ENCODE measurements at places on chromosomes 13 and 19. TPM values are rescaled to one million over a fixed set of nuclear protein-coding genes. Genes with fewer than 3 reads are reported as not detected.

DNA sequence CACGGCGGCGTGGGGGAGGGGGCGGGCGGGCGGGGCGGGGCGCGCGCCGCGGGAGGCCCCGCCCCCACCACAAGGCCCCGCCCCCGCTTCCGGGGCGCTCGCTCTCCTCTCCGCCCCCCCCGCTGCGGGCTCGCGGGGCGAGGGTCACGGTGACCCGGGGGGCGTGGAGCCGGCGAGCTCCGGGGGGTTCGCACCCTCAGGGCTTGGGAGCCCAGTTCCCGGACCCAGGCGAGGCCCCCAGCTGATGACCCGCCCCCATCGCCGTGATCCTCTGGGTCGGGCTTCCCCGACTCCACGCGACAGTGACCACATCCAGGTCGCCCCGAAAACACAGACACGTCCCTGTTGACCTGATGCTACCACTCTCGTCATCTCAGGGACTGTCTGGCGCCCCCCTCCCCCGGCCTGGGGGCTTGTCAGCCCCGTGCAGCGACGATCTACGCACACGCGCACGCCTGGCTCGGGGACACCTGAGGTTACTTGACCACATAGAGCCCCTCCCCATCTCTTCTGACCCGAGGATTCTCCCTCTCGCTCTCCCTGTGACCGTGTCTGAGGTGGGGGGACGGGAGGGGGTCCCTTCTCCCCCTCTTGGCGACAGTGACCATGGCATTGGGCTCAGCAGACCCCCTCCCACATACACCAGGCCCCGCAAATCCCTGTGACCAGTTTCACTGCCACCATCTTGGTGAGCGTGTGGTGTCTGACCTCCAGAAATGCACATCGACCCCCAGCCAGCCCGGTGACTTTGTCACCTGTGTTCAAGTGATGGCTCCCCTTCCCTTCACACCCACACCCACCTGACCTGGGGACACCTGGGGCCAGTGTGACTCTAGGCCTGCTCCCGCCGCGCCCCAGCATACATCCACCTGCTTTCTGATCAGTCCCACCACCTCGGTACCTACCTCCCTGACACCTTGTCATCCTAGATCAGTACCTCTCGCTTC is 670 bp downstream of the MAP2K7 start:
- peak overlapping the region; percentile 94 for H3K4me3 ChIP-seq
- no peaks in the 10 kb centered on the region for H3K4me1 ChIP-seq
- DNase-seq: no peak
- H3K36me3 ChIP-seq: peaks cover 17% of the 10 kb centered on the region
- peak overlapping the region; percentile 87 for H3K27ac ChIP-seq

- peak overlapping the region; percentile 74 for H3K27ac ChIP-seq
- peaks cover 45% of the 10 kb centered on the region for H3K36me3 ChIP-seq
- H3K4me3 ChIP-seq: no peak overlapping the region
- DNase-seq: no peak
- H3K4me1 ChIP-seq: no peaks in the 10 kb centered on the region
- no peaks in the 10 kb centered on the region for H3K27me3 ChIP-seq
These were observed 174.8 kb downstream of the KDM4B start for GRCh38 chr19:5143471-5144411.

- H3K4me3 ChIP-seq: no peak overlapping the region
- DNase-seq: no peak
- no peaks in the 10 kb centered on the region for H3K27me3 ChIP-seq
- peaks cover 42% of the 10 kb centered on the region for H3K36me3 ChIP-seq
- H3K27ac ChIP-seq: no peak overlapping the region
These were observed 87.6 kb upstream of the MLNR start for GRCh38 chr13:49132479-49133002.

The MIER2 gene
- 15.2 TPM for total RNA-seq

DNA sequence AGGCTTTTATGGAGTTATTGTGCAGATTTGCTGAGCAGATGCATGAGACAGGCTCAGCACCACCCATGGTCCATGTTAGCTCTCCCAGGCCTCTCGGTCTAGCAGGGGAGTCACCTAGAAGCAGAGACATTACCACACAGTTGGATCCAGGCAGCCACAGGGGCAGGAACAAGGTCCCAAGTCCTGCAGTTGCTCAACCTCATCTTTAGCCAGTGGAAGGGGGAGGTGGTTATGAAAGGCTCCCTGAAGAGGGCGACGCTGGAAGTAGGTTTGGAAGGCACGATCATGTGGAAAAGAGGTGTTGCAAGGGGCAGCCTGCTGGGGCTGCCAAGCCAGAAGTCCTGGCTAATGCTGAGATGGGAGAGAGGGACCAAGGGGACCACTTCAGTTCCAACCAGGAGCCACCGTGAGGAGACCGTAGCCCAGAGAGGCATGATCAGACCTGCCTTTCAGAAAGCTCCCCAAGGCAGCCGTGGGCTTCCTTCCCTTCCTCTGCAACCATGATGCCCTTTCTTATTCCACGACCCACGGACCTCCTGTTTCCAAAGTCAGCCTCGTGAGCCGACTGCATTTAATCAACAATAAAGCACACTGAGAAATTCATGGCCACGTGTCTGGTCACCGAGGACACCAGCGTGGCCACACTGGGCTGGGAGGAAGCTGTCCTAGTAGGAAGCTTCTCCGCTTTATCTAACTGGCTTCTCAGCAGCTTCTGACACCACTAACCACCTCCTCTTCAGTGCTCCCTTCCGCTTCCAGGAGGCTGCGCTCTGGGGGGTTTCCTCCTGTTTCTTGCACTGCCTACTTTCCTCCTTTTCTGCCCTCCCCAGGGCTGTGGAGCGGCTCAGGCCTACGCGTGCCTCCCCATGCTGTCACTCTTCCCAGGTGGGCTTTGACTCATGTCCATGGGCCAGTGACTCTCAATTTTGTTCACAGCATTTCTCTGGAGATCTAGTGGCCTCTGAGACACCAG is 2.6 kb downstream of the AP1M1 start:
- H3K4me1 ChIP-seq: peaks cover 43% of the 10 kb centered on the region
- H3K4me3 ChIP-seq: no peak overlapping the region
- DNase-seq: peak; percentile 85

DNA sequence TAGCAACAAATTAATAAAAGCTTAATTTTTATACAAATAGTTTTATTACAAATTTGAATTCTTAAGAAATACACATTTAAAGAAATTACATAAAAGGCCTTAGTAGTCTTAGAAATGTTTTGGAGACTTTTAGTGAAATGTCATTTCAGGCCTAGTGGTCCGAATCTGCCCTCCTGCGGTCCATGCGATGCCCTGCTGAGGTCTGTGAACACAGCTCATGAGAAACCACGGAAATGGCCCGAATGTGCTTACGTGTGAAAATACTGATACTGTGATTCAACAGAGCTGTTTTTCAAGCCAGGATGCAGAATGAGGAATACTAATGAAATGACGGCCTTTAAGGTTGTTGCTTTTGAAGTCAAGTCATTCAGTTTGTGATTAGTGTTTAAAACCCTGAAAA is 157.9 kb downstream of the COL4A1 start:
- peak; percentile 16 for DNase-seq
- H3K36me3 ChIP-seq: peaks cover 66% of the 10 kb centered on the region
- H3K4me1 ChIP-seq: no peaks in the 10 kb centered on the region
- H3K27me3 ChIP-seq: no peaks in the 10 kb centered on the region
- no peak overlapping the region for H3K27ac ChIP-seq
- no peak overlapping the region for H3K4me3 ChIP-seq

All from right atrium auricular region (tissue), 2 donors.